ENCODE measurements at places on chromosomes 2 and 18.
A peak's percentile ranks its signal among the peaks of the same experiment; 100 is the strongest.

DNA sequence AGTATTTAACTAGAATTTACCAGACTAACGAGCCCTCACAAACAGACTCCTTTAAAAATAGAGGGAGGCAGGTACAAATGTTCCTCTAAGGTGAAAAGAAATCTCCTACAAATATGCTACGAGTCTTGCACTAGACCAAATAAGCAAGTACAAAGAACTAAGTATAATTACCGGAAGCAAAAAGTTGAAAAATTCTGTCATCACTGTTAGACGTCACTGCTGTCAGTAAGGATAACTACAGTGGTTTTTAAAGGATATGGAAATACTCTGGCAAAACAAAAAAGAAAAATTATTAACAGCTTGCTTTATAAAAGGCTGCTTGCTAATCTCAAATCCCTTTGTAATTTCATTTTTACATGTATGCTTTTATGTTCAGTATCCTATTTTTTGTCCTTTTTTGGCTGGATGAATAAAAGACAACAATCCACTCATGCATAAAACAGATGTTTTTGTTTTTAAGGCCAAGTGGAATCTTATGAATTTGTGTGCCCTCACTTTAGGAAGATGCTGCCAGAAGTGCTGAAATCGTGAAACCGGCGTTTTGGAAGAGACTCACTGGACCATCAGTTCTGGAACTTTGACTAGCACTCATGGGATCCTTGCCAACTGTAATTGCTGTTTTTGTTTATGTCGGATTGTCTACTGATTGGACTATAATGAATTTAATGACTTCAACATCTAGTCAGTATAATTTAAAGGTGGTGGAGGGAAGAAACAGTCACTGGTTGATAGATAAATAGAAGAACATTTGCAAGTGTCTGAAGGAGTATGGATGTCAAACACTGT lies 6.7 kb downstream of the ZNF521 start:
- no peak for DNase-seq

DNA sequence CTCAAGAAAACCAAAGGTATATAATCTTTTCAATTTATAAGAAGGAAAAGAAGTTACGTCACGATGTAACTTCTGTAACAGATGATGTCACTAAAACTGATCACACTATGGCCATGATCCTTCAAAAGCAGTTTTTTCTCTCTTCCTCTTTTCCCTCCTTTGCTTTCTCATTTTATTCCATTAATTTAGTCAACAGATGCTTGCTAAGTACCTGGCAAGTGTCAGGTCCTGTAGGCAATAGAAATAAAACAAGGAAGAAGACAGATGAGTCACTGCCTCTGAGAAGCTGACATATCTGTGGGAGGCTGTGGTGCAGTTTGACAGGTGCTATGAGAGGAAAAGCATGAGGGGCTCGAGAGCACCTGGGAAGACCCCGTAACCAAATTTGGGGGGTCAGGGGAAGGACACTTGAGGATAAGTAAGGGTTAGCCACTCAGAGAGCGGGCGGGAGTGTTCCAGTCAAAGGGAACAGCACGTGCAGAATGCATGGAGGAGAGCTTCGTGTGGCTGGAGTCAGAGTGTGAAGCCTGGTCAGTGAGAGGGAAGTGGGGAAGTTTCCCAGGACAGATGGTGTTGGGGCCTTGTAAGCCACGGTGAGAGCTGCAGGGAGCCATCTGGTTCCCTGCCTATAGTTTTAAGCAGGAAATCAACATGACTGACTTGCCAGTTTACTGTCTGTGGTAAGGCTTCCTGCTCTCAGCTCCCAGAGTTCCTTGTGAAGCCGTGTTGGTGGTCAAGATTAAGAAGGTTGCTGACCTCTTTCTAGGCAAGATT lies 198.8 kb upstream of the FOSL2 start:
- peak; percentile 64 for DNase-seq

- DNase-seq, result peak; percentile 21
Measured at GRCh38 chr2:88606371-88607030, 20.8 kb downstream of the EIF2AK3 start.

GRCh38 chr2:20698916-20699613 lies 32.1 kb downstream of the GDF7 start:
- DNase-seq, result peak; percentile 18

GRCh38 chr2:152084076-152084475 lies 14.8 kb downstream of the CACNB4 start:
- DNase-seq, result no peak

GRCh38 chr2:200442471-200442870 lies 67.4 kb downstream of the KCTD18 start:
- DNase-seq, result peak; percentile 31

DNA sequence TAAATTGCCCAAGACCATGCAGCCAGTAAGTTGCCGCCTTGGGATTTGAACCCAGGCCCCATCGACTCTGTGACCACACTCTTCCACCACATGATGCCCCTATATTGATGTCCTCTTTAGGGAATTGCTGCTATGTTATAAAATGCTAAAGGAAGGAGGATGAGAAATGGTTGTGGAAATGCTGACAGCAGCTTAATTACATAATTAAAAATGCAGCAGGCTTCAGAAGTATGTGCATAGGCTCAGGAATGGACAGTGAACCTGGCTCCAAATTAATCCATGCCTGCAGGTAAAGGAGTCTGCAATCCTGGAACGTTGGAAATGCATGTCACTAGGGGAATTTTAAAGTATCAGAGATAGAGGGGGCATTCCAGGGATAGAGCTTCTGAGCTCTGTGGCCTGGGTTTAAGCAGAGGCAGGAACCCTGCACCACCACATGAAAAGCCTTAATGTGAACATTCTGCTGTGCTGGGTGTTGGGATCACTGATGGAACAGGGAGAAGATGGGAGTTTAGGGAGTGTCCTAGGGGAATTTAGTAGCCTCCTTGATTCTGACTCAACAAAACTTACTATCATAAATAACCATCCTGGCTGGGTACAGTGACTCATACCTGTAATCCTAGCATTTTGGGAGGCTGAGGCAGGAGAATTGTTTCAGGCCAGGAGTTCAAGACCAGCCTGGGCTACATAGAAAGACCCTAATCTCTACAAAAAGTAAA lies 76.1 kb upstream of the CCDC85A start:
- no peak for DNase-seq

- peak; percentile 84 for DNase-seq
Measured at GRCh38 chr2:45283764-45284620, 274.7 kb upstream of the SIX2 start.

- DNase-seq, result peak; percentile 56
Measured at GRCh38 chr18:8084160-8084559, 517.0 kb downstream of the PTPRM start.
